ENCODE measurements at places on chromosomes 5 and 9.

DNA sequence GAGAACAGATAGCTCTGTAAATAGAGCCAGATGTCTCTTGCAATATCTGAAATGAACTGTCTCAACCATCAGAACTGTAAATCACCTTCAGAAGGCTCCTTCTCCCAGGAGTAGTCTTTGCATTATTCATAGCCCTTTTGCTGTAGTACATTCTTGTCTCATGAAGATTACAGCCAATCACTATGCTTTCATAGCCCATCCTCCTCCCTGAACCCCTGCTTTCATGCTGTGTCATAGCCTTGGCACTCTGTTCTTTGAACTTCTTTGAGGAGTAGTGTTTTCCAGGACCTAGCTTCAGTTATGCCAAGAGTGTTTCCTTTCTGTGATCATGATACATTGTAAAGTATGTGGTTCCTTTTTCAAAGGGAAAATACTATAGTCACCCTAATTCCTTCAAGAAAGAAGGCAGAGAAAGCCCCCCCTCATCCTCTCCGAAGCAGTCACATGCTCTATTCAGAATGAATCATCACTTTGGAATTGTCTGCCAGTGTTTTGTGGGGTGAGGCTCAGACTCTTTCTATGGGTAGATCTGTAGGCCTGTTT is 61.1 kb downstream of the GRIA1 start:
- DNase-seq = no peak

DNA sequence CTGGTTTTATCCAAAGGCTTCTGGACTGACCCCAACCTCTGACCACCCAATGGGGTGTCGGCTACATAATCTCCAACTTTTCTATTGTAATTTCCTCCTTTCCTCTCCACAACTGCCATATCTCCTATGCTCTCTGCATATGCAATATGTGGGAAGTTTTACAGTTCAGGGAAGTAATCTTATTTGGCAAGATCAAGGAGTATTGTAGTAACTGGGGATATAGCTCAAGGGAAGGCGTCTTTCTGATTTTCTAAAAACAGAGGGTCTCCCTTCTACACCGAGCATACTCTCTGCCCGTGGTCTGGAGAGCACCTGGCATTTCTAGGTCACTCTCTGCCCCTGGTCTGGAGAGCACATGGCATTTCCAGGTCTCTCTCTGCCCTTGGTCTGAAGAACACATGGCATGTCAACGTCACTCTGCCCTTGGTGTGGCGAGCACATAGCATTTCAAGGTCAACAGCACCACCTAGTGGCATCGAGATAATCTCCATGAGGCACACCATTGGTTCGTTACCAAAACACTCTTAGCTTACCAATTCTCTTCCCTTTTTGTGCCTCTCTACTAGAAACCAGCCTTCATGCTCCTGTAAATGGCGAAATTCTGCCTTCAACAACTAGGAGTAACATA is 616.4 kb upstream of the NUDT12 start:
- peak; percentile 20 for DNase-seq

DNA sequence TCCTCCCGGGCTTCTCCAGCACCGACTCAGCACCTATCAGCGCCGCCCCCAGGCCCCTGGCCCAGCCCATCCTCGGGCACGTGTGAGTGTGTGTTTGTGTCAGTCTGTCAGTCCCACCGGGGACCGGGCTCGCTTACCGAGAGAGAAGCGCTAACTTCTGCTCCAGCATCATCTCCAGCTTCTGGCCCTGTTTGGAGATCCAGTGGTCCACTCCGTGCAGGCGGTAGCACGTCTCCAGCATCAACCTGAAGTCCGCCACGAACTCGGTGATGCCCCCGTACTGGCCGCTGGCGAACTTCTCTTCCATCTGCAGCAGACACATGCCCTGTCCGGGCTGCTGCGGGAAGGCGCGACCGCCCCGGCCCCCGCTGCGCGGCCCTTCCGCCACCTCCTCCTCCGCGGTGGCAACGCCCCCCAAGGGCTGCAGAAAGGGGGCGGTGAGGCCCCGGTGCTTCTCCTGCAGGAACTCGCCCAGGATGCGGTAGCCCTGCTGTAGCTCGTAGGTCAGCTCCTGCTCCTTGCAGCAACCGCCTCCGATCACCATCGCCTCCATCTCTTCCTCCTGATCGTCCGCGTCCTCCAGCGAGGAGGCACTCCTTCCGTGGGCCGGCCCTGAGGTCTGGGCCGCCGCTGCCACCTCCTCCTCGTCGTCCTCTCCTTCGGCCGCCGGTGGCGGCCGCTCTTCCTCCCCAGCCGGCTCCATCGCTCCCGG is 8.2 kb downstream of the RANBP6 start:
- DNase-seq = peak; percentile 85

- peak; percentile 18 for DNase-seq
These were observed 1.4 kb downstream of the GNAQ start for GRCh38 chr9:78030296-78030552.

GRCh38 chr5:140855772-140856674 is at the start of gene PCDHA10:
Gene PCDHA10, plus strand, starts transcription at chr5:140855897. Its CDS starts 152 bp downstream, at chr5:140856049.
- no peak for DNase-seq

DNA sequence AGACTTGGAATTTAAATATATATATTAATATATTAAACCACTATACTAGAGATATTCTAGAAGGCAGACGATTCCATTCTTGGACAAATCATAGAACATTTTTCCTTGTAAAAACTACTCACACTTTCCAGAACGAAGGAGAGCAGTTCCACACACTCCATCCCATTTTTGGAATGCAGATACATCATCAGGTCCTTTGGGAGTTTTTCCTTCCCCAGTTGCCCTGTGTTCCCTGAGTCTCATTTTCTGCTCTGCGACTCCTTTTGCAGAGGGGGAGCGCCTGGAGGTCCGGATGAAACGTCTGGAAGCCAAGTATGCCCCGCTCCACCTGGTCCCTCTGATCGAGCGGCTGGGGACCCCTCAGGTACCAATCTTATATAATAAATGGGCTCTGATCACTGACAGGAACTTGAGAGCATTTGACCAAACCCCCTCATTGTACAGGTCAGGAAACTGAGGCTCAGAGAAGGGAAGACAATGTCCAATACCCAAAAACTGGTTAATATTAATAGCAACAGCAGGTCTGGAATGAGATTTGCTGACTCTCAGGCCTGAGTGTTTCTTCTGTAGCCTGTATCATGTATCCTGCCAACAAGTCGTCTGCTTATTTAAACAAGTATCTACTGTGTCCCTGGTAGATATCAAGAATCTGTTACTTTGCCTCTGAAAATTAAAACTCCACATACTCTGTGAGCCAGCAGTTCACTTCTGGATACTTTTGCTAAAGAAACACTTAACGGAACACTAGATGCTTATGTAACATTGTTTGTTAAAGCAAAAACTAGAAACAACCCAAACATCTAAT is 76.8 kb upstream of the NIPAL4 start:
- no peak for DNase-seq

- DNase-seq = no peak
These were observed 1494.4 kb upstream of the NUDT12 start for GRCh38 chr5:105057001-105057436.

DNA sequence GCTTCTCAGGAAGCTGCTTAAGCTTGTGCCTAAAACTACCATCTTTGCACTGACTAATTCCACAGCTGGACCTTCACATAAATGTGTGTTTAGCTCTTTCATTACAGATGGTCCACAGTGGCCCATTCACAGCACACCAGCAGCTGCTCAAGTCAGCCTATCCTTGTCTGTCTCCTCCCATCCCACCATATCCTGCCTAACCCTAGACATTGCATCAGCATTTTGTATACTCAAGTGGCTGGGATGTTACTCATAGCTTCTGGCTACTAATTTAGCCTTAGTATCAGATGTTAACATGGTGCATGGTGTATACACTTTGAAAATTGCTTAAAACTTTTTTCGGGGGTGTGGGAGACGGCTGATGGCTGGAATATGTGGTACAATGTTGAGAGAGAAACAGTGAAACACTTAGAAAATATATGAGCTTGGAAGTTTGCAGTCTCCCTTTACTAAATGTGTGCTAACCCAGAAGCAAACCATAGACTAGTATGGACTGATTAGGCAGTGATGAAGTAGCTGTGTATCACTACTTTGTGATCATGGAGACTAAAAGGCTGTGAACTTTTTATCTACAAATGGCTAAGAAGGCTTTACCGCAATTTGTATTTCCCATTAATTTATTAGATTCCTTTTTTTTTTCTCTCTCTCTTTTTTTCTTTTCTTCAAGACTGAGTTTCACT is 83.1 kb downstream of the JMY start:
- DNase-seq = no peak

DNA sequence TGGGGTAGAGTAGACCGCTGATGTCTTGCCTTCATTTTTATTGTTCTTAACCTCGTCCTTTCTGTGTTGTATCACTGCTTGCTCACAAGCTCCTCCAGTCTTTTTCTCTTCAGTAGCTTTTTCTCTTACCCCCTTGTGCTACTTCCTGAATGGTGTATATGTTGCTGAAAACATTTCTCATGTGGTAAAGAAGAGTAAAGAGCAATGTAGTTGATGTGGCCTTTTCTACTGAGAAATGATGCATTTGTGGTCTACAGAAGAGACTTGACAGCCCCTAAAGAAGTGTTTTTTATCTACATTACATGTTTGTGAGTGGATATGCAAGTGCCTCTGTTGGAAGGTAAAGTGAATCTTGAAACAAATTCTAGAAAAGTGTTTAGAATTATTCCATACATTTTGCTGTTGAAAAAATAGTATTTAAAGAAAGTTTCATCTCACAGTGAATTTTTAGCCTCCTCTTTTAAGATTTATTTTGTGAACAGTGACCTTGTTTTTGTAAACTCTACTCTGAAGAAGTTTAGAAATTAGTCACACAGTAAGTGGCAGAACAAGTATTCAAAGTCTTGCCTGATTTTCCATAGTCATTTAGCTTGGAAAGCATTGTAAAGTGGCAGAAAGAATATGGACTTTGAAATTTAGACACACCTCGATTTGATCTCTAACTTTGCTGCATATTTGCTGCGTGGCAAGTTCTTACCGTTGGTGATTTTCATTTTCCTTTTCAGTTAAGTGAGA is 17.4 kb downstream of the CDC42SE2 start:
- peak; percentile 40 for DNase-seq

GRCh38 chr5:108164574-108164973 is 217.3 kb downstream of the FBXL17 start:
- DNase-seq = no peak

DNA sequence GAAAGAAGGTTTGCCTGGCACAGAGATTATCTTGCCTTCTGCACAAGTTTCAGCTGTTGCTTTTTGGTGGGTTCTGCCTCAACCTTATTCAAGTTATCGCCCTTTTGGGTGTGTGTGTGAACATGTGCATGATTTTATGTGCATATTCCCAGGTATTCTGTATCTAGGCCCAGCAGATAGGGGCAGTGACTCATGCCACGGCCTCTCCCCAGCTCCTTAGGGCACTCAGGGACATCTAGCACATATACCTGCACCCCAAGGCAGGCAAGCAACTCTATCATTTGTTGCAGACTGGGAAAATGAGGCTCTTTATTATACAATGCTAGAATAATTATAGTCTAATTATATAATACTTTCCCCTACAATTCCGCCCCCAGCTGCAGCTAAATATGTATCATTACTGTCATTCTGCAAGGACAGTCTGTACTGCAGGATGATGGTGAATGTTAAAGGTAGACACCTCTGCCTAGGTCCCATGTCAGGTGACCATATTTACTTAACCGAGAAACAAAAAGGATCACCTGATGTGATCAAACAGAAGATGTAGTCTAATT is 128.9 kb downstream of the PDE8B start:
- no peak for DNase-seq

DNA sequence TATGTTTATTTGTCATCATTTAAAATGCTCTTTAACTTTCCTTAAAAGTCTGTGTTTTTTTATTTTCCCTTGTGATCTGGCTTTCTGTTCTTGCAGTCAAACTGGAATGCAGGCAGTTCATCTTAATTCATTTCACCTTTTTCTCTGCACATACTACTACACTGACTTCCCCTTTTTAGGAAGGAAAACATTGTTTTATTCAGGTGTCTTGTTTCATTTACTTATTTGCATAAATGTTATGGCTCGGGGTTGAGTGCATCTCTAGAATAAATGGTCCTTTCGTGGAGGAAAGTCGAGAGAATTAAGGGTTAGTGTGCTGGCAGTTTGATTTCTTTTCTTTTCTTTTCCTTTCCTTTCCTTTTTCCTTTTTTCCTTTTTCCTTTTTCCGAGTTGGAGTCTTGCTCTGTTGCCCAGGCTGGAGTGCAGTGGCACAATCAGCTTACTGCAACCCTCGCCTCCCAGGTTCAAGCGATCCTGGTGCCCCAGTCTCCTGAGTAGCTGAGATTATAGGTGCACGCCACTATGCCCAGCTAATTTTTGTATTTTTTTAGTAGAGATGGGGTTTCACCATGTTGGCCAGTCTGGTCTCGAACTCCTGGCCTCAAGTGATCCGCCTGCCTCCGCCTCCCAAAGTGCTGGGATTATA is 76.0 kb upstream of the LRRC70 start:
- DNase-seq = no peak

DNA sequence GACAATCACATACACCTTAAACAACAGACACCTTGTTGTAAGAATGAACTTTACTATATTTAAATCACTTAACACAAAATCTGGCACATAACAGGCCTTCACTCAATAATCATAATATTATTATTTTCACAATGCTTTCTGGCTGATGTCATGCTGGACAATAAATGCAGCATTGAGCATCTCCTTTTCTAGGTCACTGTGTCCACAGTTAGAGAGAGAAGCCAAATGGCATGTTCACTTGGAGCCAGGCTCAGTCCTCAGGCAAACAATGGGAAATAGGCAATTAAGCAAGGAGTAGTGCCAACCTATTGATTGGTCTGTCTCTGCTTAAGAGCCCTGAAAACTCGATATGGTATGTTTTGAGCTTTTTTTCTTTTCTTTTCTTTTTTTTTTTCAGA is 50.6 kb upstream of the KLF4 start:
- DNase-seq = no peak

DNA sequence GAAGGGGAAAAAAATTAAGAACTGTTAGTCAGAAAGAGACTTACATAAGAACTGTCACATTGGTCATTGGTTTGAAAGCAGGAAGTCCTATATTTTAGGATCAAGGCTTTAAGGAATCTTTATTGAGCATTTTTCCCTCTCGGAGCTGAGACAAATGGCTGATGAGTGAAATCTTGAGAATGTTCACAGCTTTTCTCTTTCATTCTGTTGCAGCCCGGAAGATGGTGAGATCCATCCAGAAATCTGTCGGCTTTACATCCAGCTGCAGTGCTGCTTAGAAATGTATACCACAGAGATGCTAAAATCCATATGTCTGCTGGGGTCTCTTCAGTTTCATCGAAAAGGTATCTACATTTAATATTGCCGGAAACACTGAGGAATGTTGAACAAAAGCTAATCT is 69.7 kb downstream of the RGS7BP start:
- no peak for DNase-seq

DNA sequence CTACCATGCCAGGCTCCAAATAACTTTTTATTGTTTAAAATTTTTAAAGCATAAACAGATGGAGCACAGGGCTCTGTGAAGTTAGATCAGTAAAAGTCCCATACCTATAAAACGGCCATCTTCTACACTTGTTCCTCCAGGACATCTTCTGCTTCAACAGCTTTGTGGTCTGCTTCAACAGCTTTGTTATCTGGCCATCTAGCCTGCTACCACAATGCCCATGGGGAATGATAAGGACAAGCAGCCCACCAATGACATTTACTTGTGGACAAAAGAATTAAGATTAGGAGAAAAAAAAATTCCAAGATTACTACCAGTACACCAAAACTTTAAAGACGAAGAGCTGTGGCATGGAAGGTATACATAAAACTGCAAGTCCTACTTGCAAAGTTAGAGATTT is 2.2 kb upstream of the VPS13A start:
- DNase-seq = no peak

GRCh38 chr9:88820055-88820454 is 171.2 kb upstream of the S1PR3 start:
- DNase-seq = no peak

GRCh38 chr5:124238350-124238749 is 508.1 kb downstream of the ZNF608 start:
- DNase-seq = no peak

GRCh38 chr5:81005708-81006107 is 45.5 kb downstream of the RASGRF2 start:
- no peak for DNase-seq

Measured in GM13976 (cell line).